ENCODE measurements at places on chromosomes 5 and 9.

DNA sequence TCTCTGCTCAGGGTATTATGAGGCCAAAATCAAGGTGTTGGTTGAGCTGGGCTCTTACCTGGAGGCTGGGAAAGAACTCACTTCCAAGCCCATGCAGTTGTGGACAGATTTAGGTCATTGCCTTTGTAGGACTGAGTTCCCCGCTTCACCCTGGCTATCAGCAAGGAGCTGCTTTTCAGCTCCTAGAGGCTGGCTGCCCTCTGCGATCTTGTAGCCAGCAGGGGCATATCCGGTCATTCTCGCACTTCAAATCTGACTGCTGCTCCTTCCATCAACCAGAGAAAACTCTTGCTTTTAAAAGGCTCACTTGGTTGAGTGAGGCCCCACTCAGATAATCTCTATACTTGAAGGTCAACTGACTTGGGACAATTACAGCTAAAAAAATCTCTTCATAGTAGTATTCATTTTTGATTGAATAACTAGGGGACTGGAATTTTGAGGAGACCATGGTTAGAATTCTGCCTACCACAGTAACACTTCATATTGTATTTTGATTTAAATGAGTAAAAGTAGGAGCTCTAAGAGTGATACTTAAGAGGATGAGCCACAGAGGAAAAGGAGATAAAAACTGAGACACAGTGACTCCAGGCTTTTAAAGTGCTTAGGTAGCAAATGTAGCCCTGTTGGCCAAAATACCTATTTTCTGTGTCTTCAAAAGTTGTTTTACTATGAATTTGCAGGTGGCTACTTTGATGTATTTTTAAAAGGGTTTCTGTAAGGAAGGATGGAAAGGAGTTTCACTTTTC, 137.4 kb downstream of the CD180 start:
- no peak for DNase-seq

GRCh38 chr5:51302343-51302742, 80.9 kb upstream of the ISL1 start:
- no peak for DNase-seq

- DNase-seq, result no peak
These were observed 481.8 kb upstream of the ARRDC3 start for GRCh38 chr5:91864962-91865361.

DNA sequence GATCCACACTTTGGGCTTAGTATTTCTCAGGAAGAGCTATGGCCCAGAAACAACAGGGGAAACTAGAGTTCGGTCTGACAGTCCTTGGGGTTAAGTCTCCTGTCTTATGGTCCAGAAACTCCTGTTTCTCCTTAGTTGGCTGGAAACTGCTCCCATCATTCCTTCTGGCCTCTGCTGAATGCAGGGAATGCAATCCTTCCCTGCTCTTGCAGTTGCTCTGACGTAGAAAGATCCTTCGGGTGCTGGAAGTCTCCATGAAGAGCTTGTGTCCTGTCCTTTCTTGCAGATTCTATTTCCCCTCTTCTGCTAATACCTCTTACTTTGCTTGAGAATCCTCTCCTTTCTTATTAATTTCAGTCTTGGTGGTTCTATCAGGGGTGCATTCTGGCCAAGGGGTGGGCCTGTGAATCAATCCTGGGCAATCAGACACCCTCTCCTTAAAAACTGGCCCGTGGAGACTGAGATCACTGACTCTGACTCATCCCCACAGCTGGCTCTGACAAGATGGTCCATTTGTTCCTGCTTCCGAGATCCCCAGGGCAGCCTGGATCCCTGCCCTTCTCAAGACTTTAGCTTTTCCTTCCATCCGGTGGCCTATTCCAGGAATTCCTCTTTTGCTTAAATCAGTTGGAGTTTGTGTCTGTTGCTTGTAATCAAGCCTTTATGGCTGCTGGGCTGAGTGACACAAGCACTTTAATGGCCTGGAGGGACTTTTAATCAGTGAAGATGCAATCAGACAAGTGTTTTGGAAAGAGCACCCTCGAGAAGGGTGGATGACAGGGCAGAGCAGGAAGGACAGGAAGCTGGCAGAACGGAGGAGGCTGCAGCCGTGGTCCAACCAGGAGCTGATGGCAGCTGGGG, 23.7 kb downstream of the PTGS1 start:
- no peak for DNase-seq

DNA sequence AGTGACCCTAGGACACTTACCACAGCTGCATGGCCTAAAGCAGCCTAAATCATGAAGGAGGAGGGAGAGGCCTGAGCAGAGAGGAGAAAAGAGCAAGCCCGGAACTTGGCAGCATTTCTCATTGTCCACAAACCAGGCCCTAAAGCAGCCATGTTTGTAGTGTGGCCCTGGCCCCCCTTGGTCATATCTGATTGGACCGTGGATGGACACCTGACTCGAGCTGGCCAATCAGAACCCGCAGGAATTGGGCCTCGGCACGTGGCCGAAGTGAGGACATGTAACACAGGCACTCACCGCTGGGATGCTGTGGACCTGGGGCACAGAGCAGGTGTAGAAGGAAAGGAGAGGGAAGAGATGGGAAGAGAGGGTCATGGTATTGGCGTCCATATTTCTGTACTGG, 56.9 kb downstream of the ASS1 start:
- no peak for DNase-seq

DNA sequence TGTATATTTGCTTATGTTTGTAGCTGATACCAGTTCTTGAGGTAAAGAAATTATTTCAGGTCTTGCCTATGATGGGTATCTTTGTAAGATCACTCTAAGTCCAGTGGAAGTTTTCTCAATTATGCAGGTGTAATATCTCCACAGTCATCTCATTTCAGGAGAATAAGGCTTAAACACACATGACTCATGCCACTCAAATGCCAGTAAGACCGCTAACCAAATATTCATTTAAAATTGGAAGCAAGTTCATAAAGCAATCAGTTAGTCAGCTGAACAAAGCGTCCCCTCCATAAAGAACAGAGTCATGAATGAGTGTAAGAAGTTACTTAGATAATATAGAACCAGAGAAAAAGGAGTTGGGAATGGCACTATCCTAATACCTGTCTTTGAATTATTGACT, 248.7 kb downstream of the LURAP1L start:
- no peak for DNase-seq

- no peak for DNase-seq
These were observed 206.0 kb upstream of the WWC1 start for GRCh38 chr5:168085261-168086031.

DNA sequence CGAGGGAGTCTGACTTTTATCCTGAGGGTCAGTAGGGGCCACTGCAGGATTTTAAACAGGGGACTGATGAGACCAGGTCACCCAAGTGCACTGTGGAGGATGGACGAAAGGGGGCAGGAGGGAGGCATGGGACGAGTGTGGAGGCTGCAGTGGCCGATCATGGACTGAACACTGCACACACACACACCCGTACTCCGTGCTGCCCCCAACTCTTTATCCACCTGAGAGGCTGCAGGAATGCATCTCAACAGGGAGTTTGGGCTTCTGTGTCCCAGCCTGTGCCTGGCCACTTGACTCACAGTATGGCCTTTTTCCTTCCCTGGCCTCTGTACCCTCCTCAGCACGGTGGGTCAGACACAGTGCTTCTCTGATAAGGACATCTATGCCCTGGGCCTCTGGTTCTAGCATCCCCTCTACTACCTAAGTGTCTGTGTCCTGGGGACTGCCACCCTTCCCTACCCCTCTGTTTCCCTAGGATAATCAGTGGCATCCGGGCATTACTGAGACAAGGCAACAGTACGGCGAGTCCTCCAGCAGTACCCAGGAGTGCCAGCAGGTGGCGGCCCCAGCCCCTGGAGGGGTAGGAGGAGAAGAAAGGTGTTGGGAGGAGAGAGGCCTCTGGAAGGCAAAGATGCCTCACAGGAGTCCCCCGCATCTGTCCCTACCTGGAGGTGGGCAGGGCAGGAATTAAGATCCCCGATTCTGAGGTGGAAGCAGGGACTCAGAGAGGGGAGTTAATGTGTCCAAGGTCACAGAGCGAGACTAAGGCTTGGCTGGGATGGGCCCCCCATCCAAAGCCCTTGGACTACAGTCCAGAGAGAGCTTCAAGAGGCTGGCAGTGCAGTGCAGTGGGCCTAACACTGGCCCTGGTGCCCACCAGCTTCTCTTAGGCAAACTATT, 5.1 kb upstream of the CDX1 start:
- DNase-seq, result peak; percentile 63

DNA sequence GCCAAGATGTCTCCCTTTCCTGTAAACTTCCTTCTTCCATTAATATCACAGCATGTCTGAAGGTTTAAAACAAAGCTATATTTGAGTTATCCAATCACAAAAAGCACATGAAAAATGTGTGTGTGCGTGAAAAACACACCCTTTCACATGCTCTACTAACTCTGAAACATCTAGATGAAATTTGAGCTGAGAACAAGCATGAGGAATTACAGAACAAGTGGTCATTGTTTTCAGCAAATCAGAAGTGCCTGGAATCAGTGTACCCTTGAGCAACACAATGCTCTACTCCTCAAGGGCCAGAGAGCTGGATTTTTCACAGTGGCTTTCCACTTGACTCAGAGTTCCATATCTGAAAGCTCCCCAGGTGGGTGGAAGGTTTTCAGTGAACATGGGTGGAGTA, 255.9 kb downstream of the PSAT1 start:
- no peak for DNase-seq

DNA sequence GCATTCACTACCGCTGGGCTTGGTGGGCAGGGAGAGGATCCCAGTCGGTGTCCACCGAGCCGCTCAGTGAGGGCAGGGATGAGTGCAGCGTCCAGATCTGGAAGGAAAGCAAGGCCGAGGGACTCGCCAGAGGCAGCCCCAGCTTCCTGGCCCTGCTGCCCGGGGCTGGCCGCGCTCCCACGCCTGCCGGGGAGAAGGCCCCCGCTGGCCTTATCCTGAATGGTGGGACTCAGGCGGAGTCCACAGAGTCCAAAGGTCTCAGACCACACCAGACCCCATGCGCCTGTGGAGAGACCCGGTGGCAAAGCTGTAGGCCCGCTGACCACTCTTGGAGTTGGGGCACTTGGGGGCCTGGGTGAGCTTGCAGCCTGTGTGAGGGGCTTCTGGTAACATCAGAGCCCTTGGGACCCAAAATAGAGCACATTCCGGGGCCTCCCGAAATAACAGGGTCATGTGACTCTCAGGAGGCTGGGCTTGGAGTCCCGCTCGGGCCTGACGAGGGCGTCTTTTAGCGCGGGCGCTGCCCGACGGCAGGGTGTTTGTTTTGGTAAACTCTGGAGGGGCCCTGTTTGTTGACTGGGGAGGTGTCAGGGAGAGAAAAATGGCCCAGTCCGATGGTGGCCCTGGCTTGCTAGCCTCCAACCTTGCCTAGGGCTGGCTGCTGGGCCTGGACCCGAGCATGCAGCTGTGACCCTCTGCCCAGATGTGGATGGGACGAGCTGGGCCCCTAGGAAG, 2.8 kb downstream of the RXRA start:
- no peak for DNase-seq

DNA sequence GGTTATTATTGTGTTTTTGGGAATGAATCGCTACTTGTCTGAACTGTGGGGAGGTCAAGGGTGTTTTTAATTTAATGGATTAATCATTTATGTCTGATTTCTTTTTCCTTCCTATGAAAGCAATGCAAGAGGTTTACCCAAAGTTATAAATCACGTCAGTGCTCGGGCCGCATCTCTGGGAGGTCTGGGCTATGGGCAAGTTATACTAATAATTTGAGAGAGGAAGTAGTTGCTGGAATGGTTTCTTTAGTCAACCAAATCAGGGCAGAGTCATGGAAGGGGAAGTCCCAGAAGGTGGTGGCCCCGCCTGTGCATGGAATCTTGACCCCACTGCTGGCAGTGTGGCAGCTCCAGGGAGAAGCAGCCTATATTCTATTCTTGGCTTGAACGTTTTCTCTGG, 180.2 kb downstream of the HSPA4 start:
- no peak for DNase-seq

DNA sequence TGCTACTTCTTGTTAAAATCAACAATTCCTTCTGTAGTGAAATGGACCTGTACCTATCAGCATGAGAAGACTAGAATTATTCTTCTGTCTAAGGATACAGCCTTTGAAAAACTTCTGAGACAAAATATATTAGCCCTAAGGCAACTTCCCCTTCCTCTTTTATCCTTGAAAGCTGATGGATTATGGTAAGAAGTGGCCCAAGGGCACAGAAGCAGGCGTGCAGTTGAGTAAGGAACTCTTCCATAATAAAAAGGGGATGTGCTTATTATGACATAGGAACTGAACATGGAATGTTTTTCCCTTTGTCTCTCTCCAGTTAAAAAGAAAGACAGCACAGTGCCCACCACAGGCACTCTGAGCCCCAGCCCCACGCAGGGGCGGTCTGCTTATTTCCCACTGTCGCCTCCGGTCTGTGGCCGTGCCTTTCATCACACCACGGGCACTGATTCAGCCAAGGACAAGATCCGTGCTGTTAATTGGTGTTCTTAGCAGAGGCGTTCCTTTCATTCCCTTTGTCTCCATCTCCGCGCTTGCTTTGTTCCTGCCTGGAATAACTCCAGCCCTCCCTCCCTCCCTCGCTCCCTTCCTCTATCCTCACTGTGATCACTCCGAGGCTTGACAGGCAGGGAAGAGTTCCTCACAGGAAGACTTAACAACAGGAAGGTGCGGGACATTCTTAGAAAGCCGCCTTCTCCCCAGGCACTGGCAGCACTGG, 135.9 kb upstream of the OTULINL start:
- no peak for DNase-seq

DNA sequence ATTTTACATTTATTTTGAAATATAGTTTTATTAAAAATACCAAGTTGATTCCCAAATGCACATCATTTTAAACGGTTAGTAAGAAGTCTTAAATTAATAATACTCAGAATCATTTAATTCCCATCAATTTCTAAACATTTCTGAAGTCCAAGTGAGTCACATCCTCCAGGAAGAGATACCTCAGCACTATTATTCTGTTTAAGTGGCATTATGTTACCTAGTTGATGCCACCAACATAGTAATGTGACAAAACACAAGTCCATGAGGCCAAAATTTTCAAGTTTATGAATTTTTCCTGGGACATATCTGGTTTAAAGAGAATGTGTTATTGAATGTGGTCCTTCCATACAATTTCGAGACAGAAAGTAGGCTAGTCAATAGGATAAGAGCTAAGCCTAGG, 1348.3 kb upstream of the CDH9 start:
- no peak for DNase-seq

DNA sequence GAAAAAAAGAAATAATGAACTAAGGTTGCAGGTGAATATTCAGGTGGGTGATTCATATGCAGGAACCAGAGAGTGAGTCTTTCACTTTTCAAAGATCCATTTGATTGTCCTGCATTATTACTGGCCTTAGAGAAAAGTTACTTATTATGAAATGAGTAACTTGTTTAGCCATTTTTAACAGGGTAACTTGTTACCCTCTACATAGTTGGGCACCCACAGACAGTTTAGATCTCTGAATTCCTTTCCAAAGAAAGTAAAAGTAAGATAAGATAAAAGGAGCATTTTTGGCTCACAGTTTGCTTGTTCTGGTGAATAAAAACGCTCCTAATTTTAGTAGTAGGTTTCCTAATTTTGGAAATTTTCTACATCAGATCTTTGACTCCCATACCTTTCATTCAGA, 54.1 kb upstream of the DAB2 start:
- DNase-seq, result no peak

All from activated CD4-positive, alpha-beta T cell treated with anti-CD3 and anti-CD28 coated beads, Interleukin-2, amount 50 U/mL, for 24 hours (primary cell).